ENCODE measurements at places on chromosomes 11 and 22.

- DNase-seq, result peak; percentile 81
These were observed 41.0 kb upstream of the APLNR start for GRCh38 chr11:57277845-57278720.

DNA sequence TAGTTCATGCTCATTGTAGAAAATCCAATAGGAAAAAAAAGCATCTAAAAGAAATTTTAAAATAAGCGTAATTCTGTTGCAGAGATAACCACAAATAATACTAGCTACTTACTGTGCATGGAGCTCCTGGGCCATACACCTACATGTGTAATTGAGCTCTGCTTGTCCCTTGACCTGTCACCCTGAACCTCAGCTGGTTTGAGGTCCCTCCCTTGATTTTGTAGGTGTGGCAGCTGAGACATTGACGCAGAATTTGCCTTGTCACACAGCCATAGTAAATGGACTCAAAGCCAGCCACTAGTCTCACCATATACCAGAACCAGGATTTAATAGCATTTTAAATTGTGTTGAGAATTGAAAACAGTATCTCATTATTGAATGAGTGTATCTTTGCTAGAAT, 135.3 kb downstream of the MORC2 start:
- no peak for DNase-seq

DNA sequence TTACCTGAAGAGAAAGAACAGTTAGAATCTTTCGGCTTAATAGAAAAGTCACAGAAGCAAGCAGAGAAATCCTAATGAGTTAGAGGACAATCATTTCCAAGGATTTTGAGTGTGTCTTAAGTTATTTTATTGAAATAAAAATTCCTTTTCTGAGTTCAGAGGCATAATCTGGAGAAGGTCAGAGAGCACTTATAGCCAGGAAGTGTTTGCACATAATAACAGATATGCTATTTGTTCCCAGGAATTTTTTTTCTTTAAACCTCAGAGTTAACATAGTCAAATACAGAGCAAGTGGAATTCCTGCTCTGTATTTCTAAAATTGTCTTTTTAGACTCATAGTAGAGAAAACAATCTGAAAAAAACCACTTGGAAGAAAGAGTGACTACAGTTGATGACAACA, 74.3 kb downstream of the SNX19 start:
- no peak for DNase-seq

DNA sequence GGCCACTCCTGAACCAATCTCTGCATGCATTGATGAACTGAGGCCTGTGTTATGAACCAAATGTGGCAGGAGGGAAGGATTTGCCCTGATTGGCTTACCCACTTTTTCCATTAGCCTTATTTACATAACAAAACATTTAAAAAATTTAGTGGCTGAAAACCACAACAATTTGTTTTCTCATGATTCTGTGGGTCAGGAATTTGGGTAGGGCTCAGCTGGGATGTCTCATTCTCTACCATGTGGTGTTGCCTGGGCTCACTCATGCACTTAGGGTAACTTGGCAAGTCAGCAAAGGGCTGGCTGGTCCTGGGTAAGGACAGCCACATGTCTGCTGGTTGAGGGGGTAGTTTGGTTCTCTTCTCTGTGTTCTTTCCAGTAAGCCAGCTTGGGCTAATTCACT, 35.1 kb upstream of the CYP2R1 start:
- no peak for DNase-seq

DNA sequence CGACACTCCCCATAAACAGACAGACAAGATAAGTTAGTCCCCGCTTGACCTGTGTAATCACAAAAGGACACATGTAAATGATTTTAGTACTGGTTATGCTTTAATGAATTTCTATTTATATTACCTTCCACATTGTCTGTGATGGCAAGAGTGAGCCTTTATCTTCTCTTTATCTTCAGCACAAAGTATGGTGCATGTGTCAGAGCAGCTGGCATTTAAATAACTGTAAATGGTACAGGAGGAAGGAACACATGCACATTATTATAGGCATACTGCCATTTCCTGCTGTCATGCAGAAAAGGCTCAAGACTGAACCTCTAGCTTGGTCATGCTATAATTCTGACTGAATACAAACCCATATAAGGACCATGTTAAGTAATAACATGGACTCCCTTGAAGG, 1342.7 kb upstream of the TENM4 start:
- DNase-seq, result no peak

GRCh38 chr11:22787551-22788162, 41.9 kb downstream of the SVIP start:
- DNase-seq, result peak; percentile 49

DNA sequence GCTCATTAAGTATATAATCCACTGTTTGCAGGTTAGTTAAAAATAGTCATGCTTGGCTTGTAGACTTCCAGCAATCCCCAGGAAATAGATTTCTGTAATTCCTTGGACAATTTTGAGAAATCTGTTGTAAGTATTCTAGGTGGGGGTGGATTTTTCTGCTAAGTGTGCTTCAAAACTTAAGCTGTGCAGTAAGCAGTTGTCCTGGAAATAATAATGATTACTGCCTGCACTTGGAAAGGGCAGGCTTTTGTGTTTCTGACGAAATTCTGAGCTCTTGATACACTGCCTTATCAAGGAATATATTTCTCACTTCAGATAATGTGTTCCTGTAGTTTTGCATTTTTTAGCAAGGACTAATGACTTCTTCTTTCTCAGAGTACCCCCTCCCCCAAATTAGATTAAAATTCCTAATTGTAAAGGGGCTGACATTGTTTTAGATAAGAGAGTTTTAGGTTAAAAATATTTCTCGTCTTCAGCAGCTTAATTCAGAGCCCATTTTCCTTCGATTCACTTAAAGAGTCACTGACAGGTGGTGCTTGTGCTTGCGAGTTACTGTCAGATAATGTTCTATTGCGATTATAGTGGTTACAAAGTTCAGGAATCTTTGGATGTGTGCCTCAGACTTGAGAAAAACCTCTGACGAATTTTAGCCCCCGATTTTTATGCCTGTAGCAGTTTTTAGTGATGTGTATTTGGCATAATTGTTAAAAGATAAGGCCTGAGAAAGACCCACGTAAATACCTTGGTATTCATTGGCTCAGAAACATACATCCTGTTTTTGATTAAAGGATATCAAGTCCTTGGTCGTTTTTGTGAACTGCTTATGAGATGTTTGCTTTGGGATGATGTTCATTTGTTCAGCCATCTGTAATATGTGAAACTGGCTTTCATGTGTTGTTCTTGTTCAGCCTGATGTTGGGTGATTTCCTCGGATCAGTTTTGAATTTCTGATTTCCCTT, 120.5 kb downstream of the HIPK3 start:
- DNase-seq, result no peak

GRCh38 chr11:121391914-121392313, 60.2 kb upstream of the SORL1 start:
- DNase-seq, result no peak

DNA sequence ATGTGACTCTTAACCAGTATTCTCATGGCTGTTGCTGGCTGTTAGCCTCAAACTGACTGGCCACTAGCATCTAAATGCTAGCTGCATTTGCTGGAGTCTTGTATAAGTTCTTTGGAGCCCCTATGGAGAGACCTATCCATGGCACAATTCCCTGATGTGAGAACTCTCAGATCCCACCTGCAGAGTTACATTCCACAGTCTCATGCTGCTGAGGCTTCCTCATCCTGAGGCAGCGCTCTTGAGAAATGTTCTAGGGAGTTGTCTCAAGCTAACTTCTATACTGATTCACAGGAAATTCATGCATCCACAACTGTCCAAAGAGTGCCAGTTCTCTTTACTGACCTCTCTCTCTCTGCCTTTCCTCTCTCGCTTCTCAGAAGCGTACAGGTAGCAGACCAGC, 218.0 kb upstream of the PITPNB start:
- DNase-seq, result no peak

GRCh38 chr11:78846269-78846668, 271.6 kb upstream of the NARS2 start:
- no peak for DNase-seq

- no peak for DNase-seq
These were observed 26.5 kb downstream of the PGA5 start for GRCh38 chr11:61267437-61267841.

GRCh38 chr22:46007003-46007847, 30.3 kb upstream of the WNT7B start:
- DNase-seq, result no peak

DNA sequence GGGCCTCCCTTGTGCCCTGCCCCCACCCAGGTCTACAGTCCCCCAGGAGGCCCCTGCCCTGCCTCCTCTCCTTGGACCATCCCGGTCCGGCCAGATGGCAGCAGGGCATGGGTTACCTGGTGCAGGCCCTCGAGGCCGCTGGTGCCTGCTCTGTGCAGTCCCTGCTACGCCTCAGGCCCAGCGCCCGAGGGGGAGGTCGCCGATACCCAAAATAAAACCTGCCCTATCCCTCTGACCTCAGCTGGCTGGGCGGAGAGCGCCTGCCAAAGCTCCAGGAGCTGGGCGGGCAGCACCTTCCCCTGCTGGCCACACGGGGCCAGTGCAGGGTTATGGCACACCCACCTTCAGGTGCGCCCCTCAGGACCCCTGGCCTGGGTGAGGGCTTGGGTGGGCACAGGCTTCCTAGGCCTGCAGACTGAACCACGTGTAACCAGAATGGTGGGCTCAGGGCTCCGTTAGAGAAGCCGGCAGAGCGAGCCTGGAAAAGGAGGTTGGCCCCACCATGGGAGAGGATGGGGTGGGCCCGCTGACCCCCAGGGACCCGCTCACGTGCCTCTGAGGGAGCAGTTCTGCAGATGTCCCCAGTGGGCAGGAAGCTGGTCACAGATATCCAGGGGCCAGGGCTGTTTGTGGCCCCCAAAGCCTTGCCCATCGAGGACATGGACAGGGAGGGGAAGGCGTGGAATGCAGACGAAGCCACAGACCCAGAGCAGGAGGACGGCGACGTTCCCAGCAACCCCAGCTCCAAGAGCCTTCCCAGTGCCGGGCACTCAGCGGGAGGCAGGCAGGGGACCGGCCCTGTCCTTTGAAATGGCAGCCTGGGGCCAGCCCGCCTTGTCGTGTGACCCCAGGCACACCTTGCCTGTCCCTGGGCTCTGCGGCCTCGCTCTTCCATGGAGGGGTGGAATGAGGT, 1.7 kb upstream of the TNNT3 start:
- DNase-seq, result no peak
